ENCODE measurements at places on chromosomes 4 and X. TPM values are rescaled to one million over a fixed set of nuclear protein-coding genes. Genes with fewer than 3 reads are reported as not detected.

Gene GRXCR1
- total RNA-seq = not detected

Gene CSAG3
- 1.4 TPM for total RNA-seq

Gene ZNF185
- 0.93 TPM for total RNA-seq

Gene DDX53
- total RNA-seq = not detected

DNA sequence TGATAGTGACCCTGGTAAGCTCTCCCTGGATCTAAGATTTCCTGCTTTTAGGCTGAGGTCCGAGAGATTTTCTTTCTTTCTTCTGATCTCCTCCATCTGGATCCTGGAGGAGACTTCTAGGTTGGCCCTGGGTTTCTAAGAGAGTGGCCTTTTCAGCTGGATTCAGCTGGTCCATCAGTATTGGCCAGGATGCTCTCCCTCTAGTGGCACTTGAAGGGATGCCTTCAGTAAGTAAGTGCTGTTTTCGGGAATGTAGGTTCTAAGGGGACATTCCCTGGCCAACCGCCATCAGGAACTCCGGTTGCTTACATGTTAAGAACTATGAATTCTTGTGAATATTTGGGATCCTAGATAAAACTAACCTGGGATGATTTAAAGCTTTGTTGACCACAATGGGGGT, 56.9 kb downstream of the SERTM2 start:
- H3K27me3 ChIP-seq = no peaks in the 10 kb centered on the region
- no peak for DNase-seq
- H3K36me3 ChIP-seq = no peaks in the 10 kb centered on the region
- no peaks in the 10 kb centered on the region for H3K4me1 ChIP-seq
- no peak overlapping the region for H3K27ac ChIP-seq
- no peak overlapping the region for H3K4me3 ChIP-seq

DNA sequence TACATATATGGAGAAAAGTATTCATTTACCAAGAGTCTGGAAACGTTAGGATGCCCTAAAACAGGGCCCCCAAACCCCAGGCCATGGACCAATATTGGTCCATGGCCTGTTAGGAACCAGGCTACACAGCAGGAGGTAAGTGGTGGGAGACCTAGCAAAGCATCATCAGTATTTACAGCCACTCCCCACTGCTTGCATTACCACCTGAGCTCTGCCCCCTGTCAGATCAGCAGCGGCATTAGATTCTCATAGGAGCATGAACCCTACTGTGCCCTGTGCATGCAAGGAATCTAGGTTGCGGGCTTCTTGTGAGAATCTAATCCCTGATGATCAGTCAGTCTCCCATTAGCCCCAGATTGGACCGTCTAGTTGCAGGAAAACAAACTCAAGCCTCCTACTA, 62.3 kb downstream of the USP38 start:
- DNase-seq = no peak
- H3K4me3 ChIP-seq = no peak overlapping the region
- H3K36me3 ChIP-seq = no peaks in the 10 kb centered on the region

DNA sequence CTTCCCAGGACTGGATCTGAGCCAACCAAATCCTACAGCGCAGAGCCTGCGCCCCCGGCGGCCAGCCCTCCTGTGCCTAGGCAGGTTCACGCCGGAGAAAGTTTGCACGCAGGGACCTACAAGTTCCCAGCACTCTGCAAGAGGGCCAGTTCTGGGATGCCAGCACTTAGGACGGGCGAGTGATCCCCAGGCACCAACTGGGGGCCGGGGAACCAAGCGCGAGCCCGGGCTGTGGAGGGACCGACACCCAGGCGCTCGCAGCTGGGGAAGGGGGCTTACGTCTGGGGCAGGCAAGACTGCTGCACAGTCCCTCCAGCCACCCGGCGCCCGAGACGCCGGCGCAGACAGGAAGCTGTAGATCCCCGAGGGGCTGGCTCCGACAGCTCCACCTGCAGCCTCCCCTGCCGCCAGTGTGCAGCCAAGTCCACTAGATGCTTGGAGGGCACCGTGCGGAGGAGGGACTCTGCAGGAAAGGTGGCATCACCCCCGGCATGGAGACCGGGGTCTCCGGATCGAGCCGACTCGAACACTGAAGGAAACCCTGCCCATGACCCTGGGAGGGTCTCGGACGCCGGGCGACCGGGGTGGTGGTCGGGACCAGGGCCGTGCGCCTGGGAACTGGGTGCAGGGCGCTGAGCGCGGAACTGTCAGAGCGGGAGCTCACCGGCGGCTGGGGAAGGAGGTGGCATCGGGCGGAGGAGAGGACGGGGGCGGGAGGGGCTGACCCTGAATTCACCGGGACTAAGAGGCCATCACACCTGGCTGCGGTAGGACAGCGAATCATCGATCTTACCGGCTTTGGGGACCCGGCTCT, 566 bp downstream of the CORIN start:
- H3K36me3 ChIP-seq = peaks cover 1% of the 10 kb centered on the region
- peak; percentile 62 for DNase-seq
- peak overlapping the region; percentile 74 for H3K4me3 ChIP-seq
- H3K27ac ChIP-seq = no peak overlapping the region
- H3K27me3 ChIP-seq = peaks cover 19% of the 10 kb centered on the region

Measured in activated CD8-positive, alpha-beta memory T cell treated with anti-CD3 and anti-CD28 coated beads, Interleukin-2, amount 10 ng/mL, durations not matched to agents 7 days and 5 days (primary cell).